ENCODE measurements at places on chromosomes 7 and 10. TPM values are rescaled to one million over a fixed set of nuclear protein-coding genes. Genes with fewer than 3 reads are reported as not detected.

DNA sequence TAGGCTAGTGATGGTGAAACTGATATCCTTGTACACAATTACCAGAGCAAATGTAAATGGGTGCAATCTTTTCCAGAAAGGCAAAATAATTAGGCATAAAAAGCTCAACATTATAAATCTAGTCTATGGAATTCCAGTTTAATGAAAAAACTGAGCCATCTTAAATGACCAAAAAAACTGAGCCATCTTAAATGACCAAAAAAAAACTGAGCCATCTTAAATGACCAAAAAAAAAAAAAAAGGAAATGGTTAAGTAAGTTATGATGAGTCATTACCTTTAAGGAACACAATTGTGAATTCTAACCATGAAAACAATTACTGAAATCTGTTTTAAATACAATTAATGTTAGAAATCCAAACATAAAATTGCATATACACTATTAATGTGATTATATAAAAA is 25.3 kb downstream of the USP6NL start:
- no peak for DNase-seq

NUTM2E gene
- 0.89 TPM for total RNA-seq

TMEM139 gene
- total RNA-seq: not detected

DNA sequence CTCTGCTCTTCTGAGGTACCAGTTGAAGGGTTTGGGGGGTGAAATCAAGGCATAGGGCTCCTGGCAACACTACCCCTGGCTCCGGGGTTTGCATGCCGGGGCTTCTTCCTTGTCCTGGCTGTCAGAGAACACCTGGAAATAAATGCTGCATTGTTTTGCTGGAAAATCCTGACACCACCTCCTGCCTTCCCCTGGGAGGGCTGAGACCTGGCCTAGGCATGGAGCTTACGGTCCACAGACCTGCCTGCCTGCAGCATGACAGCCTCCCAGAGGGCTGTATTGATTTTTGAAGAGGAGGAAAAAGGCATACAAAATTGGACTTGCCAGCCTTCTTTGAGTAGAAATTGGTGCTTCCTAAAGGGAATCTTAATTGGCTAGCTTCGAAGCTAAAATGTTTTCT is 227.1 kb downstream of the MGMT start:
- DNase-seq: peak; percentile 57

DNA sequence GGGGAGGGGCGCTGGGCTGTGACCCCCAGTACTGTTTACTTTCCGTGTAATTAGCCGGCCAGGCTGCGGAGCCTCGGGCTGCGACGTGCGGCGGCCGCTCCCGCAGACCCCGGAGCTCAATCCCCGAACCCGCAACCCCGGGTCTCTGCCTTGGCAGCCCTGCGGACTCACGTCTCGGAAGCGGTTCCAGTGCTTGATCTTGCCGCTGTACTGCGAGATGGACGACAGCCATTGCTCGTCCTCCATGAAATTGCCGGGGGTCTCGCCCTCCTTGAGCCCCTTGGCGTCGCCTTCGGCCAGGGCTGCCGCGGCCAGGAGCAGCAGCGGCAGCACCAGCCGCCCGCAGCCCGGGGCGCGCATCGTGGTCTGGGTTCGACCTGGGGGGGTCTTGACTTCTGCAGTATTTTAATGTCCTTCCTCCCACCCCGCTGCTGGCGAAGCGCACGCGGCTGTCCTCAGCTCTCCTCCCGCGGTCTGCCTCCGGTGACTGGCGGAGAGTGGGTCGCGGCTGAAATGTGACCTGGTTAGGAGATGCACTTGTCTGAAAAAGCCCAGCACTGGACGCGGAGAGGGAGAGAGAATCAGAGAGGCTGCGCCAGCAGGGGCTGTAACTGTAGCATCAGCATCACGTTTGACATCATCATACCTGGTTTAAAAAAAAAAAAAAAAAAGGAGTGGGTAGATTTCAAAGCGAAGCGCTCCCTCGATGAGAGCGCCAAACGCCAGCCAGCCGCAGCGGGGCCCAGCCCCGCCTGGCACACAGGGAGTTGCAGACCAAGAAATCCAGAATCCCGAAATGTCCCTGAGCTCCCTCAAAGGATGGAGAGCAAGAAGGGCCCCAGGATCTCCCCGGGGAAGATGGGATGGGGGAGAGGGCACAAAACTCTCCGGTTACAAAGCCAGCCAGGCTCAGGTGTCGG is at the start of gene SPOCK2:
Gene SPOCK2 (minus strand): TSS at position 583 of the 920 bp plus-strand sequence. CDS start 223 bp downstream, at position 360.
- no peak for DNase-seq

INPP5F gene
- total RNA-seq: 38.6 TPM

CDHR3 gene
- total RNA-seq: 4.0 TPM

DPYSL4 gene
- 33.8 TPM for total RNA-seq

- DNase-seq: no peak
Observed at GRCh38 chr7:30321089-30321881, 36.9 kb downstream of the ZNRF2 start.

- no peak for DNase-seq
Observed at GRCh38 chr10:30883751-30884150, 147.9 kb downstream of the ZNF438 start.

SLC26A5 gene
- not detected for total RNA-seq

DNA sequence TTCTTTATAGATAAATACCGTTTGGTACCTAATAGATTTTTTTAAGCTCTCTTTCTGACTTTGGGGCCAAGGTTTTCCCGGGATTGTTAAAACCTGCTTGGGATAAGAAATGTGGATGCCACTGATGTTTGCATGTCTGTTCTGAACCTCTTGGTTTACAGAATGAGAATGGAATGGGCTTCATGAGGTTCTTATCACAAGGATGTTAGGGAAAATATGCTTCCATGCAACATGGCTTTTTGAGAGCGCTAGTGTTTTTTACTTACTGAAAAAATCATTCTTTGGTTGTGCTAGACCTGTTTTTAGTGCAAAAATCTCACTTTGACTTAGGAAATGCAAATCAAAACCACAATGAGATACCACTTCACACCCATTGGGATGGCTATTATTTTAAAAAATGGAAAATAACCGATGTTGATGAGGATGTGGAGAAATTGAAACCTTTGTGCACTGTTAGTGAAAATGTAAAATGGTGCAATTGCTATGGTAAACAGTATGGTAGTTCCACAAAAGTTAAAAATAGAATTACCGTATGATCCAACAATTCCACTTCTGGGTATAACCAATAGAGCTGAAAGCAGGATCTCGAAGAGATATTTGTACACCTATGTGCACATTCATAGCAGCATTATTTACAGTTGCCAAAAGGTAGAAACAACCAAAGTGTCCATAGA is 38.9 kb downstream of the TSPAN14 start:
- DNase-seq: no peak

GRCh38 chr10:74034301-74034700 is 36.4 kb downstream of the VCL start:
- DNase-seq: no peak

- DNase-seq: no peak
Observed at GRCh38 chr7:35734001-35734483, 39.1 kb upstream of the HERPUD2 start.

DNA sequence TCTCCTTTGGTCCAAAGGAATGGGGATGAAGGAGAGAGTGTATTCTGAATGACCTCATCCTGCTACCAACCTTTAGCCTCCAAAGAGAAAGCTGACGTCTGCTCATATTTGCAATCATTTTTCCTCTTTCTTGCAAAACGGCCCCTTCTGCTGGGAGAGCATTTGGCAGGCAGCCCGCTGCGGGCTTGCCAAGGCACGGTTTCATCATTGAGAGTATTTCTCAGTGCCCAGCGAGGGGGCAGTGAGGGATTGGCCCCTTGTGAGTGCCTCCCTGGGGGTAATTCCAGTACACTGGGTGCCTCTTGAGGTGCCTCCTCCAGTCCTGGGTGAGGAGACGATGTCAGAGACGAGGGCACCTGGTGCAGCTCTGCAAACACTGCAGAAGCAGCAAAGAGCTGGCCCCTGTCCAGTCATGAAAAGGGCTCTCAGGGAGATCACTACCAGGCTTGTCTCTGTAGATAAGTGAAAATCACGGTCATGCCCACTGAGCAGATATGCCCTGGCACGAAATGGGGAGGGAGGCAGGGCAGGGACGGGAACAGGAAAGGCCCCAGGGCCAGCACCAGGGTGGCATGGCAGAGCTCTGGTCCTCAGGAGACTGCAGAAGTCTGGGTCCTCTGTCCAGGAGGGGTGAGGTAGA is 48.7 kb upstream of the SHH start:
- DNase-seq: peak; percentile 83

GRCh38 chr7:17005271-17005670 is 123.5 kb upstream of the AGR3 start:
- DNase-seq: no peak

DNA sequence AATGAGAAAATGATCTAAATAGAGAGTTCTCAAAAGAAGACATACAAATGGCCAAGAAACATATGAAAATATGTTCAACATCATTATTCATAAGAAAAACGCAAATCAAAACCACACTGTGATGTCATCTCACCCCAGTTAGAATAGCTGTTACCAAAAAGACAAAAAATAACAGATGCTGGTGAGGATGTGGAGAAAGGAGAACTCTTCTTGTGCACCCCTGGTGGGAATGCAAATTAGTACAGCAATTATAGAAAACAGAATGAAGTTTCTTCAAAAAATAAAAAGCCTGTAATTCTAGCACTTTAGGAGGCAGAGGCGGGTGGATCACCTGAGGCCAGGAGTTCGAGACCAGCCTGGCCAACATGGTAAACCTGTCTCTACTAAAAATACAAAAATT is 199.3 kb downstream of the PARD3 start:
- no peak for DNase-seq

GRCh38 chr10:101043363-101043707 is 12.3 kb downstream of the SFXN3 start:
- no peak for DNase-seq
